ENCODE measurements at places on chromosomes 2 and 18.

DNA sequence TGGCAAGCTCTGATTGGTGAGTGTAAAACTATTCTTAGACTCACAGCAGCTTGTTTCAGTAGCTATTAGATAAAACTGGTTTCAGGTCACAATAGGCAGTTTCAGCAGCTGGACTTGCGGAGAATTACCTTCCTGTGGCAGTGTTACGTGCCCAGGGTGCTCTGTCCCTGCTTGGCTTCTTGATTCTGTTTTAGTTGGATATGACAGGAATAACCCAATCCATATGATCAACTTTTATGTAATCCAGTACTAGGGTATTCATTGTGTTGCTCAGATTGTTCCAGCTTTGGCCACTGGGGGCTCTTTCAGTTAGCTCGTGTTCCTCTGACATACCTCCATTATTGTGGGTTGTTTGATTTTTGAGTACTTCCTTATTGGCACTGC is 43.1 kb downstream of the INPP4A start:
- no peak for DNase-seq

GRCh38 chr2:10085043-10085667 is 4.9 kb upstream of the CYS1 start:
- DNase-seq = no peak

- DNase-seq = peak; percentile 61
Measured at GRCh38 chr2:11129598-11130449, 25.4 kb upstream of the SLC66A3 start.

GRCh38 chr2:119574108-119574815 is 30.0 kb downstream of the CFAP221 start:
- DNase-seq = no peak

- no peak for DNase-seq
Measured at GRCh38 chr2:168034616-168035015, 212.8 kb downstream of the STK39 start.

GRCh38 chr2:97911206-97911921 is 84.4 kb downstream of the TMEM131 start:
- no peak for DNase-seq
